Activated CD4-positive, alpha-beta memory T cell treated with anti-CD3 and anti-CD28 coated beads, Interleukin-2, amount 10 ng/mL, durations not matched to agents 7 days and 5 days (primary cell): ENCODE measurements at places on chromosomes 13 and 19.
A peak's percentile ranks its signal among the peaks of the same experiment; 100 is the strongest.

DNA sequence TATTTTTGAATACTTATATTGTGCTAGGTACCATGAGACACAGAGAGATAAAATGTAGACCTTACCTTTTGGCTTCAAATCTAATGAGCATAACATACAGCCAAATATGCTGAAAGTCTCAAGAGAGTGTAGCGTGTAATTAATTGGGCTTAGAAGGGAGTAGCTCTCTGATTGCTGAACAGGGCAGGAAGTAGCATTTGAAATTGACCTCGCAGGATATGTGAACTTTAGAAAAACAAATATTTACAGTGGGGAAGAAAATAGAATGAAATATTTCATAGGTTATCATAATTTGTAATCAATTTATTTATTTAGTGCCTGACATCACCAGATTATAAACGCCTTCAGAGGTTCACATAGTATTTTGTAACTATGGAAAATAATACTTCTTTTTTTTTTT, 327.1 kb downstream of the RFC3 start:
- DNase-seq, result no peak

DNA sequence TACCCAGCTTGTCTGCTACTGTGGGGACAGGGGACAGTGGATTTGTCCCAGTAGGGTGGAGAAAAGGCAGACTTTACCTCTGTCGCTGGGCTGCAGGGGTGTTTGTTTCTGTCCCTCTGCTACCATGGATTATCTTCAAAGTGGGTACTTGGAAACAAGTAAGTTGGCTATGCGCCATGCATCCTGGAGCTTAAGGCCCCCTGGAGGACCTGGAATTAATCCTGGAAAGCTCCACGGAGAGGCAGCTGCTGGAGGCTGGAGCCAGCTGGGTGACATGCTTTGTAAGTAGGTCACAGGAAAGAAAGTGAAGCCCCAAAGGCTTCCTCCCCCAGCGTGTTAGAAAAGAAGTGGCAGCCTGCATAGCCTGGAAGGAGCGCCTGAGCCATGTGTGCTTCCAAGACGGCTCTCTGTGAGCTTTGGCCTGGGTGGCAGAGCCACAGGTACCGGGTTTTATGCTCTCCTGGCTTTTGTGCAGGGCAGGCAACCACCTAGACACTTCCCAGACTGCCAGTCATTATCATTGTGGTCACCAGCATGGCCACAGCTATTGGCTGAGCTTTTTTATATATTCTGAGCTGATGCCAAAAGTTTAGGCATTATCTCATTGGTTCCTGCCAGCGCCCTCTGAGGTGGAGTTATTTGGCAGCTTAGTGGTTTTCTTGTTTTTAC, 9.5 kb downstream of the B3GLCT start:
- DNase-seq, result no peak

GRCh38 chr19:30806311-30806710, 434.1 kb downstream of the ZNF536 start:
- DNase-seq, result no peak

- DNase-seq, result no peak
These were observed 42.4 kb downstream of the MRPS31 start for GRCh38 chr13:40728595-40728994.

- no peak for DNase-seq
These were observed 2.8 kb upstream of the USF2 start for GRCh38 chr19:35265900-35266519.

GRCh38 chr19:19185853-19186740, 5.9 kb downstream of the BORCS8 start:
- peak; percentile 69 for DNase-seq

DNA sequence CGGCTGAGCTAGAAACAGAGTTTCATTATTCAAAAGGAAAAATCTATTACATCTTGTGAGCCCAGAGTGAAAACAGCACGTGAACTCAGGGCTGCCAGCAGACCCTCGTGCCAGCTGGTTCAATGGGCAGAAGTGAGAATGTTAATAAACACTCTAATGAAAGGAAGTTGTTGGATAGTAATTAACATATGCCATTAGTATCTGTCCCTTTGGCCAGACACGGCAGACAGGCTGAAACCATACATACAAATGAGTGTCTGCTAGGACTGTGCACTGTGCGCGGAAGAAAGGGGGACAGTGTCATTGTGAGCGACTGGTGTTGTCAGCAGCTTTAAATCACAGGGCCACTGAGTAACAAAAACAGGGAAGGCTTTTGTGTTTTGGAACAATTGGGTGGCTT, 121.9 kb upstream of the TSC22D1 start:
- DNase-seq, result no peak

DNA sequence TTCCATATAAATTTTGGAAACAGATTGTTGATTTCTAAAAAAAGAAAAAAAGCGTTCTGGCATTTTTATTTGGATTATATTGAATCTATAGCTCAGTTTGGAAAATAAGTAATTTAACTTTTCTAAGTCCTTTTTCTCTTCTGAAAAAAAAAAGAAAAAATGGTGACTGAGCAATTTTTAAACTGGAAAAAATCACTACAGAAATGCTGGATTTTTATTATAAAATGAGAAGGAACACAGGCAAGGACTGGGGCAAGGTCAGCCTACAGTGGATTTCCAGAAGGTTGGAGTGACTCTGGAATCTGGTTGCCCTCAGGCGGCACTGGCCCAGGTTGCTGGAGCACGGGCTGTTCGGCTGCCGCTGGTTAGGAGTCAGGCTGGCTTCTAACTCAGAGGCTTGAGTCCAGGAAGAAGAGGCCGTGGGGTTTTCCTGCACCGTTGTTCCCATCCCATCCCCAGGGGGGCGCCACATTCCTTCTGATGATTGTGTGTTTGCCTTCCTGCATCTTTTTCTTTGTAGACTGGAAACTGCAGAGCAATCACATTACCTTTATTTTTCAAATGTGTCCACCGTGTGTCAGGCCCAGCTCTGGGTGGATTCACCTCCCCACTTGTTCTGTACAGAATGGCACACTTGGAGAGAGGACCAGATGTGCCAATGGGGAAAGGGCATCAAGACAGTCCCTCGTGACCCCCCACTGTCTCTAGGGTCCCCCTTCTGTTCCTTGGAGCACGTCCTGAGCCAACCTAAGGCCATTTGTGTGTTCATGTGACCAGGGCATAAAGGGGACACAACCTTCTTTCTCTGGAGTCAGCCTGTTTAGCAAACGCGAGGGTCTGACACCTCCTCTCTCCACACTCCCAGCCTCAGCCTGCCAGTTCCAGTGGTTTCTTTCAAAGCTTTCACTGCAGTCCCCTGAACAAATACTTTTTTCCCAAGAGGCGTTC, 44.5 kb upstream of the GTF3A start:
- DNase-seq, result peak; percentile 68

- DNase-seq, result no peak
These were observed 25.3 kb upstream of the SLC46A3 start for GRCh38 chr13:28744091-28744536.

- DNase-seq, result no peak
These were observed 49.2 kb downstream of the STOML3 start for GRCh38 chr13:38941353-38941945.
